ENCODE measurements at places on chromosomes 2 and 18.

GRCh38 chr2:237200462-237200861 is 114.8 kb downstream of the COPS8 start:
- no peak for DNase-seq

DNA sequence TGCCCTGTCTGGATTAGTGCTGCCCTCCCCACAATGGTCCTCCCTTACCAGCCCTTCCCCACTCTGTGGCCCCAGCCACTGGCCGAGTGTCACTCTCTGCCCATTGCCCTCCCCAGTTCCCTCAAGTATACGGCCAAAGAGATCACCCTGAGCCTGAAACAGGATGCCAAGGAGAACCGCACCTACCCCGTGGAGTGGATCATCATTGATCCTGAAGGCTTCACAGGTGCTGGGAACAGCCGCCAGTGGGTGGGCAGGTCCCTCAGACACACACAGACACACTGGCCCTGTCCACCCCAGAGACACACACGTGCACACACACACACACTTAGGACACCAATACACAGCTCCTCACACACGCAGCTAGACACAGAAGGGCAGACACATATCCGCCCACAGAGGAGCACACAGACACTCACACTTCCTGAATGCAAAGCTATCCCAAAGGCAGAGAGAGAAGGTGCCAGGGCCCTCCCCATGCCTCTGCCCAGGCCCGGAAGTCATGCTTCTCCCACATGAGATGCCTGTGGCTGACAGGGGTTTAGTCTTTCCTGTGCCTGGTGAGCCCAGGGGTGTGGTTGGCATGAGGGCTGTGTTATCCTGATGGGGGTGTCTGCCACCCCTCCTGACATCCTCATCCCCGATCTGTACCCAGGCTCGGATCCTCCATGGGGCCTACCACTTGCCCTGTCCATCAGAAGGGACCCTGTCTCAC is 2.9 kb downstream of the CHRND start:
- DNase-seq: no peak

DNA sequence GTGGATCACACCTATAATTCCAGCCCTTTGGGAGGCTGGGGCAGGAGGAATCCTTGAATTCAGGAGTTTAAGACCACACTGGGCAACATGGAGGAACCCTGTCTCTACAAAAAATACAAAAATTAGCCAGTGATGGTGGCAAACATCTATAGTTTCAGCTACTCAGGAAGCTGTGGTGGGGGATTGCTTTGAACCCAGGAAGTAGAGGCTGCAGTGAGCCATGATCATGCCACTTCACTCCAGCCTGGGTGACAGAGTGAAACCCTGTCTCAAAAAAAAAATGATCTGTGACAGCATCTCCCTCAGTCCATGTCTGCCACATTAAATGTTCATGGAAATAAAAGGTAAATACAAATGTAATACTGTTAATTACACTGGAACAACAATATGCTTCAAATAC is 121.4 kb upstream of the COL5A2 start:
- peak; percentile 59 for DNase-seq

DNA sequence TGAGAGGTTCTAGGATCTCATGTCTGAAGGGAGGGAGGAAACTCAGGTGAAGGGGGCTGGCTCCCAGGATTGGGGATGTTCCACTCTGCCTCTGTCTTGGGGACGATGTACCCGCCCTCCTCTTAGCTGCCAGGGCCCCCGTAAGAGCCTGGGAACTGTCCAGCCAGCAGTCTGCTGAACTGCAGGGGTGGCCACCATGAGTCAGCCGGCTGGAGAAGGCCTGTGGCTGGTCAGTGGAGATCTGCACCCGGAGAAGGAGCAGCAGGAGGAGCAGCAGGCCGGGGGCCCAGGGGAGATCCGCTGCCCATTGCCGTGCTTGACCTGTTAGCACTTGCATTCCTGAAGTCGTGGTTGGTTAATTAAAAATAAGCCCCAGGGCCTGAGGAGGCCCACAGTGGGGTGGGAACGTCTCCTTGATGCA is 180.3 kb downstream of the TFCP2L1 start:
- DNase-seq: no peak

DNA sequence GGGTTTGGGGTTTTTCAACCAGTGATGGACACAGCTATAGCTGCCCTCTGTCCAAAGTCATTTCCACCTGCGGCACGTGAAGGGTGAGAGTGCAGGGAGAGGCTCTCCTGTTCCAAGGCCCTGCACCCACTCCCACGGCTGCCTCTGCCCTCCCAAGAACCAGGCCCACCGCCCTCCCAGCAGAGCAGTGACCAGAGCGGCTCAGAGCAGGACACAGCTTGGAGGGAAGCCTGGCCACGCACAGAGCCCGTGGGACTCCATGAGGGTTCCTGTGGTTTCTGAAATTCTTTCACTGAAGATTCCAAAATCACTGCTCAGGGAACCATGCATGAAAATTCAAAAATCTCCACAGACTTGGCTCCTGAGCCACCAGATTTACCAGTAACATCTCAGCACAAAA is 67.3 kb upstream of the SALL3 start:
- no peak for DNase-seq
